ENCODE measurements at places on chromosomes 11 and 22.
A peak's percentile ranks its signal among the peaks of the same experiment; 100 is the strongest.

DNA sequence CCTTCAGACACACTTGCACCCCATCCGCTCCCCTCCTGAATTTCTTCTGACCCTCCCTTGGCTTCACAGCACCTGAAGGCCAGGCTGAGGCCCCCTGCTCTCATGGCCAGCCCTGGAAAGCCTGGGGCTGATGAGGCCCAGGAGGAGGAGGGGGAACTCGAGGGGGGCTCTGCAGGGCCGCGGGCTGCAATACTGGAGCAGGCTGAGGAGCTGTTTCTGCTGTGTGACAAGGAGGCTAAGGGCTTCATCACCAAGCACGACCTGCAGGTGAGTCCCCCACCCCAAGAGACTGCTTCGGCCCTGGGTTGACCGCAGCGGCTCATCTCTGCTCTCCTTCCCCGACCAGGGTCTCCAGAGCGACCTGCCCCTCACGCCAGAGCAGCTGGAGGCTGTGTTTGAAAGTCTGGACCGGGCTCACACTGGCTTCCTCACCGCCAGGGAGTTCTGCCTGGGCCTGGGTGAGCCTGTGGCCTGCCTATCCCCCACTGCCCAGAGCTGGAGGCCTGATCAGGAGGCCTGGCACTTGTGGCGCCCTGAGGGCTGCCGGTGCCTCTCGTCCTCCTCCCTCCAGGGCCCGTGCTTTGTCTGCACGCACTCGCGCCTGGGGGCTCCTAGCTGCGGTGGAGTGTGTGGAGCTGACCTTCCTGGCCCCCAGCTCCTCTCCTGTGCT lies 922 bp downstream of the CRACR2B start:
- no peak for DNase-seq

- peak; percentile 26 for DNase-seq
Observed at GRCh38 chr11:70524096-70524922, 126.0 kb downstream of the CTTN start.

DNA sequence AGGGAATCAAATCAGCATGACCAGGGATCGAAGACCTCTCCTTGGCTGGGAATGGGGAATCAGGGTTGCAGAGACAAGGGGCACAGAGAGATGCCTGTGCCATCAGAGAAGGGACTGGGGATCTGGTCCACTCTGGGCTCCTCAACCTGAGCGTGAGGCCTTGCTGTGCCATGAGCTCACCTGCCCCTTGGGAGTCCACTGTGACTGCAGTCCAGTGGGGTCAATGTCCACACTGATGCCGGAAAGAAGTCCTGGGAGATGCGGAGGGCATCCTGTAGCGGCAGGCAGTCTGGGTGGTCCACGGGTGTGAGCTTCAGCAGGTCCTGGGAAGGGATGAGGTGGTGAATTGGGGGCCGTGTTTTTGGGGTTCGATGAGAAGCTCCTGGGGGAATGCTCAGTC lies 7.3 kb upstream of the RGL4 start:
- DNase-seq, result no peak

DNA sequence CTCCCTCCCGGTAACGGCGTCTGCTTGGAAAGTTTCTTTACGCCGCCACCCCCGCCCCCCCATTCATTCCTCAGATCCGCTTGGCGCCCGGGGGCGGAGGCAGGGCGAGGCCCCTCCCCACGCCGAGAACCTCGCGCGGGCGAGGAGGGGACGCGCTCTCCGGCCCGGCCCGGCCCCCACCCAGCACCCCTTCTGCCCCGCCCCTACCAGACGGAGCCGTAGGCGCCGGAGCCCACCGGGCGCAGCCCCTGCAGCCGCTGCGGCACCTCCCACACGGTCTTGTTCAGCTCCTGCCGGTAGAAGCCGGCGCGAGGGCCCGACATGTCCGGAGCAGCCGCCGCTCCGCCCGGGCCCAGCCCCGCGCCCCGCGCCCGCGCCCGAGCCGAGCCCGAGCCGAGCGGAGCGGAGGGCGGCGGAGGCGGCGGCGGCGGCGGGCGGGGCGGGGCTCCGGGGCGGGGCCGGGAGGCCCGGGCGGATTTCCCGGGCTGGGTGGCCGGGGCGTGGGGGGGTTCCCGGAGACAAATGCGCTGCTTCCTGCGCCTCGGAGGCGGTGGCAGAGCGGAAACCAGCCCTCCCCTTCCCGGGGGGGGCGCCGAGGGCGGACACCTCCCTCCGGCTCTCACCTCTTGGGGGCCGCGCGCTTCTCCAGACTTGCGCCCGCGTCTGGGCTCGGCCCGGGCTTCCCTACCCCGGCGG lies at the start of gene MAPK11:
TSS of gene MAPK11 (minus strand) at position 411 of the 696 bp plus-strand sequence. CDS start at position 323, 88 bp downstream.
- DNase-seq, result peak; percentile 41

- peak; percentile 6 for DNase-seq
Observed at GRCh38 chr11:8229299-8230177, 34.1 kb downstream of the LMO1 start.

Data from fibroblast of skin of back (primary cell).